ENCODE measurements at places on chromosomes 6 and 20.

DNA sequence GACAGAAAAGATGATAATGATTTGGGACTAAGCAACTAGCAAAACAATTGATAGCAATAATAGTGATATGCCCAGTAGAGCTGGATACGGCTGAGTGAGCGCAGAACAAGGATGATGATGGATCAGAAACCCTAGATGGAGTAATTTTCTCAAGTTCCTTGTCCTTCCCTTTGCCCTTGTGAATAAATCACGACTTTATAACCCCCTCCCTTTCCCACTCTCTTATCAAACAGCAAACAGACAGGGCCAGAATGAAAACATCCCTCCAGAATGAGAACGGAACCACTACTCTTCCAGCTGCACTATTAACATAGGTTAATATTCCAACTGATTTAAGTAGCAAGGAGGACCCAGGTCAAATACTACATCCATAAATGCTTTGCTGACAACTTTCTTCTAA, 1.3 kb upstream of the MTFR2 start:
- DNase-seq: no peak

GRCh38 chr6:26593278-26594130, 3.2 kb upstream of the ABT1 start:
- no peak for DNase-seq

DNA sequence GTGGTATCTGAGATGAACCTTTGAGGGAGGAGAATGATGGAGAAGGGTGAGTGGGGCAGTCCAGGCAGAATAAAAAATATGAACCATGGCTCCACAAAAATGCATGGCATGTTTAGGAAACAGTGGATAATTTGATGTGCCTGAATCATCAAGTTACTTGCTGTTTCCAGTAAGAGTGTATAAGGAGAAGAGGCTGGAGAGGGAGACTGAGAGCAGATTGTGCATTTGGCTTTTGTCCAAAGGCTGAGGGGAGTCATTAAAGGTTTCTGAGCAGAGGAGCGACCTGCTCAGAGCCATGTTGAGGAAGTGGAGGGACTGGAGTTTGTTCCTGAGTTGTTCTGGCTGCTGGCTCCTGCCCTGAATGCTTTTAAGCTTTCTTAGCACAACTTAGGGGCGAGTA, 6.1 kb downstream of the MMP24 start:
- DNase-seq: no peak

- DNase-seq: no peak
Observed at GRCh38 chr20:56581701-56582100, 47.4 kb upstream of the TFAP2C start.

DNA sequence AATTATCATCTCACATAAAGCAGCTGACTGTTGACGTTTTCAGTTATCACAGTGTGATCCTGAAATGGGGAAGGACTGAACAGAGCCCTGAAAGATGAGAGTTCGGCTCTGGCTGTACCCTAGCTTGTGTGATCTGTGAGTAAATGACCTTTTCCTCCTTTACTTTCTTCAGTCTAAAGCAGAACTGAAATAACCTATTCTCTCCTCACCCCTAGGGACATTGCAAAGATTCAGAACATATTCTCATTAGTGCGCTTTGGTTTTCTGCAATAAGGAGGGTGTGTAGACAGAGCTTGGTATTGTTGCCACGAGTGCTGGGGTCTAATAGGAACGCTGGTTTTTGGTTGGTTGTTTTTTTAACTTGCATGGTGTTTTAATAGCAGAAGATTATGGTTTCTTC, 16.7 kb downstream of the FARS2 start:
- DNase-seq: no peak

DNA sequence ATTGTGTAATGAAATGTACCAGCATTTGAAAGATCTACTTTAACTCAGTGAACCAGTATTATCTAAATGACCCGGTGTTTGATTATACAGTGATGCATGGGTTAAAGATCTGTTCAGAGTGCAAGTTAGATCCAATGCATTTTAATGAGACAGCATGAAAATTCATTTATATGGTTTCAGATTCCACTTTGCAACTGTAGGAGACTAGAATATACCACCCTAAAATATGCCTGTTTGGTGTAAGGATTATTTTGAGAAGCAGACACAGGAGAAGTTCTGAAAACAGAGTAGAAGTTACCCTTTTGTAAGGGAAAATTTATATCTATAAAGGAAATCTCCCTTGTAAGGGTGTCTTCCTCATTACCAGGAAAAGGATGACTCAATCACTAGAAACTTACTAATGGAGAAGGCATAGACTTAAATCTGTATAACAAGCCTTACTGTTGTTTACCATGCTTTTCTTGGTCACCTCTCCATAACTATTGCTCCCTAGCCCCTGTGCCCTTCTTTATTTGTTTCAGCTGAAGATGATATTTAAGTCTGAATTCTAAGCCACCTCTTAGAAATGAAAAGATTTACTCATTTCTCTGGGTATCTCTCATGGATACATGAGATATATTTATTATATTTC, 105.4 kb downstream of the NCOA3 start:
- DNase-seq: no peak

DNA sequence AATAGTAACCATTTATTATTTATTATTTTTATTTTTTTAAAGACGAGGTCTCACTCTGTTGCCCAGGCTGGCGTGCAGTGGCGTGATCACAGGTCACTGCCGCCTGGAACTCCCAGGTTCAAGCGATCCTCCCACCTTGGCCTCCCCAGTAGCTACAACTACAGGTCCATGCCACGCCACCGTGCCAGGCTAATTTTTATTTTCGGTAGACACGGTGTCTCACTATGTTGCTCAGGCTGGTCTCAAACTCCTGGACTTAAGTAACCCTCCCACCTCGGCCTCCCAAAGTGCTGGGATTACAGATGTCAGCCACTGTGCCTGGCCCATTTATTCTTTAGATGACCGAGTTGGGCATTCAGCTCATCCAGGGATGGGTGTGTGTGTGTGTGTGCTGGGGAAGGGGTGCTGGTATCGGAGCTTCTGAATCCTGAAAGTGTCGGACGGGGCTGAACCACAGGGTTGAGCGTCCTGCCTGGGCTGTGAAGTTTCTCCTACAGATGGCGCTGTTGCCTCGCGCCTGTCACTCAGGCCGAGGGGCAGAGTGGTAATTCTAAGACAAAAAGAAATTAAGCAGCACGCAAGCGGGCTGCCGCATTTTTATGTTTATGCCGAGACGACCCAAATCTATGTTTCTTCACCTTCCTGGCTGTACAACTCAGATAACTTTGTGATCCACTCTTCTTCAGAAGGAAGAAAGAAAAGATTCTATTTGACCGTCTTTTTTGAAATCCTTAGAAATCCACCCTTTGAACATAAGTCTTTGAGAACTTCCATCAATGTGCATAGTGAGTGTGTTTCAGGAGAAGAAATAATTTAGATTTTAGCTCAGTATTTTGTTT, 252.8 kb downstream of the CDH26 start:
- no peak for DNase-seq

GRCh38 chr6:142627474-142627873, 317.5 kb downstream of the HIVEP2 start:
- no peak for DNase-seq

GRCh38 chr6:162459985-162460384, 267.6 kb downstream of the PRKN start:
- no peak for DNase-seq

- no peak for DNase-seq
Observed at GRCh38 chr6:107118976-107119375, 3.7 kb upstream of the BEND3 start.

- DNase-seq: no peak
Observed at GRCh38 chr20:62060631-62061541, 4.8 kb downstream of the TAF4 start.

- DNase-seq: no peak
Observed at GRCh38 chr6:44820321-44820720, 432.8 kb downstream of the CDC5L start.

GRCh38 chr6:10633216-10633615, 61.2 kb downstream of the C6orf52 start:
- DNase-seq: no peak

DNA sequence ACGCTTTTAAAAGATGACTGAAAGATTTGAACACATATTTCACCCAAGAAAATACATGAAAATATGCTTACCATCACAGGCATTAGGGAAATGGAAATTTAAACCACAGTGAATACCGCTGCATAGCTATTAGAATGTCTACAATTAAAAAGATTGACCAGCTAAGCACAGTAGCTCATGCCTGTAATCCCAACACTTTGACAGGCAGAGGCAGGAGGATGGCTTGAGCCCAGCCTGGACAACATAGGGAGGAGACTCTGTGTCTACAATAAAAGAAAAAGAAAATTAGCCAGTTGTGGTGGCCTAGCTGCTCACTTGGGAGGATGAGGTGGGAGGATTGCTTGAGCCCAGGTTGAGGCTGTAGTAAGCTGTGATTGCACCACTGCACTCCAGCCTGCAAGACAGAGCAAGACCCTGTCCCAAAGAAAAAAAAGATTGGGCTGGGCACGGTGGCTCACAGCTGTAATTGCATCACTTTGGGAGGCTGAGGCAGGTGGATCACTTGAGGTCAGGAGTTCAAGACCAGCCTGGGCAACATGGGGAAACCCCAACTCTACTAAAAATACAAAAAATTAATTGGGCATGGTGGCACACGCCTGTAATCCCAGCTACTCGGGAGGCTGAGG, 163.7 kb upstream of the AKAP12 start:
- DNase-seq: no peak

- DNase-seq: no peak
Observed at GRCh38 chr20:32304131-32304746, 26.8 kb downstream of the KIF3B start.

- DNase-seq: no peak
Observed at GRCh38 chr6:703552-703951, 10.6 kb upstream of the EXOC2 start.

All from NCI-H187 treated with DMSO at 0.1 percent for 48 hours (cell line).